ELR (cell line): ENCODE measurements at places on chromosomes 16 and 17.

GRCh38 chr17:73151916-73152632 is 12.7 kb upstream of the SSTR2 start:
- no peak for DNase-seq

GRCh38 chr16:89407282-89407924 is 83.0 kb downstream of the ANKRD11 start:
- DNase-seq, result no peak

GRCh38 chr17:58913552-58913951 is 157.9 kb downstream of the PPM1E start:
- DNase-seq, result no peak

DNA sequence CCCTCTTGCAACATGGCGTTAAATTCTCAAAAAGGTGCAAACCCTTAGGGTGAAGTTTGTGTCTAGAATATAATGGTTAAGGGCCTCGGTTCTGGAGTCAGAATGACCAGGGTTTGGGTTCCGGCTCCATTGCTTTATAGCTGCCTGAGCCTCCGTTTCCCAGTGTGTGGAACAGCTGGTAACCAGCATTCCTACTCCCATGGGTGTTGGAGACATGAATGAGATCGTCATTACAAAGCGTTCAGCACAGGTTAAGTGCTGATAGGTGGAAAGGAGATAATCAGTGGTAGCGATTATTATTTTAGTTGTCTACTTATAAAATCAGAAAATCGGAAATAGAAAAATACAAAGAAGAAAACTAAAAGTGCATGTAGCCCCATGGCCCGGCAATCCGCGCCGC is 23.5 kb upstream of the ZCCHC14 start:
- no peak for DNase-seq

DNA sequence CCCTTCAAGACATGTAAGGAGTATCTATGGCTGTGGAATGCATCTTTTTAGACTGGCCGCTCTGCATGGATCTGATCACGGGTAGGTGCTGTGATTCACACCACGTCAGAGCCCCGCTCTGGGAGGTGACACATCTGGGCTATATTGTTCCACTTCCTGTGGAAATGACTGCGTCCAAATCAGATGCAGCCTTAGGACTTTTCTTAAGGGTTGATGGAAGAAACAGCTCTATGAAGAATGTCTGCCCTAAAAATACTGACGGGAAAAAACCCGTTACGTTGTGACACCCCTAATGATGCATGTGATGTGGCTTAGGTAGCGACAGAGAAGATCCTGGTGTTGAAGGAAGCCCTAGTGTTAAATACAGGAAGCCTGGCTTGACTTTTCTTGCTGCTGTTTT is 12.2 kb downstream of the BANP start:
- DNase-seq, result peak; percentile 95
